ENCODE measurements at places on chromosomes 11 and 22.
A peak's percentile ranks its signal among the peaks of the same experiment; 100 is the strongest.

GRCh38 chr22:41511521-41511968, 32.7 kb downstream of the POLR3H start:
- DNase-seq: peak; percentile 3

DNA sequence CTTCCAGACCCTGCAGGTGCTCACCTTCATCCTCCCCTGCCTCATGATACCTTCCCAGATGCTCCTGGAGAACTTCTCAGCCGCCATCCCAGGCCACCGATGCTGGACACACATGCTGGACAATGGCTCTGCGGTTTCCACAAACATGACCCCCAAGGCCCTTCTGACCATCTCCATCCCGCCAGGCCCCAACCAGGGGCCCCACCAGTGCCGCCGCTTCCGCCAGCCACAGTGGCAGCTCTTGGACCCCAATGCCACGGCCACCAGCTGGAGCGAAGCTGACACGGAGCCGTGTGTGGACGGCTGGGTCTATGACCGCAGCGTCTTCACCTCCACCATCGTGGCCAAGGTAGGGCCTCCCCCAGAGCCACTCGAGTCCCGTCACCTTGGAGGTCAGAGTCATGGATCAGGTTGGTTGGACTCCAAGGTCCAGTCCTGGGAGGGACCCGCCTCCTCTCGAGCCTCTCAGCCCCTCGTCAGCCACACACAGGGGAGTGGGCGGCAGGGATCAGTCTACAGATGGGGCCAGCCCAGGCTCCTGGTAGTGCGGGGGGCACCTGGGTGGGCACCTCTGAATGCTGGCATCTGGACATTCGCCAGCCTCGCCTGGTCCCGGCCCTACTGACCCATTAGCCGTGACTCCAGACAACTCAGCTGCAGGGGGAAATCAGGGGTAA, 34.8 kb upstream of the SLC22A12 start:
- DNase-seq: no peak

DNA sequence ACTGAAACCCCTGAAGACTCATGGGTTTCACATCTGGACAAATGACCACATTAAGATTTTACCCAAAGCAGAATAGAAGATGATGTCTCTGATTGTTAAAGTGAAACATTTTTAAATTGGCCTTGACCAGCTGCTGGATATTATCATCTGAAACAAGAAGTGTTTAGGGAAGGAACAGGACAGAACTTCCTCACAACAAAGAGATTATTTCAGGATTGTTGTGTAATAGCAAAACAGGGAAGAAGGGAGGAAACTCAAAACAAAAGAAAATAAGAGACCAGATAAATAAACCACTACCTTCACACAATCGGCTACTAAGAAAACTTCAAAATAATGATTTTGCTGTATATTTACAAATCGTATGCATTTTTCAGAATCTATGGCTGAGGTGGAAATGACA, 319.2 kb upstream of the API5 start:
- DNase-seq: no peak

- no peak for DNase-seq
These were observed 70.7 kb downstream of the PAK1 start for GRCh38 chr11:77403211-77403610.

DNA sequence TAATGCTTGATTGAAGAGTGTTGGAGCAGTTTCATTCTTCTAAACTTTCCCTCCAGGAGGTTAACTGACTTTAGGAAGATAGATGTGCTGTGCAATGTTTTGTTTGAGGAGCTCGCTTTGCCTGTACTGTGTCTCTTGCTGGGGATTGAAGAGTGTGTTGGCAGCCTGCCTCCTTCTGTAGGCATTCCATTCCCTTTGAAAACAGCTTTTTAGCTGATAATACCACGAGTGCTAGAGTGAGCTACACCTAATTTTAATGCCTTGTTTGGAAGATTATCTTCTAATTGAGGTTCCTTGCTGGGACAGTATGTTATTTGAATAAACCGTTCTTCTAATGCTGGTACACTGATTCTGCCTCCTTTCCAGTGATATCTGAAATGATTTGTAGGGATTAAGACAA, 7.2 kb downstream of the DDX10 start:
- DNase-seq: no peak

Data from DMS79 treated with DMSO at 0.1 percent for 48 hours (cell line).